ENCODE measurements at places on chromosomes 4 and X.
A peak's percentile ranks its signal among the peaks of the same experiment; 100 is the strongest.

- peak; percentile 47 for DNase-seq
Observed at GRCh38 chr4:174483792-174484191, 38.5 kb downstream of the HPGD start.

GRCh38 chr4:51895158-51895557, 52.2 kb downstream of the DCUN1D4 start:
- no peak for DNase-seq

- peak; percentile 89 for DNase-seq
Observed at GRCh38 chr4:149095811-149096210, 653.6 kb upstream of the NR3C2 start.

DNA sequence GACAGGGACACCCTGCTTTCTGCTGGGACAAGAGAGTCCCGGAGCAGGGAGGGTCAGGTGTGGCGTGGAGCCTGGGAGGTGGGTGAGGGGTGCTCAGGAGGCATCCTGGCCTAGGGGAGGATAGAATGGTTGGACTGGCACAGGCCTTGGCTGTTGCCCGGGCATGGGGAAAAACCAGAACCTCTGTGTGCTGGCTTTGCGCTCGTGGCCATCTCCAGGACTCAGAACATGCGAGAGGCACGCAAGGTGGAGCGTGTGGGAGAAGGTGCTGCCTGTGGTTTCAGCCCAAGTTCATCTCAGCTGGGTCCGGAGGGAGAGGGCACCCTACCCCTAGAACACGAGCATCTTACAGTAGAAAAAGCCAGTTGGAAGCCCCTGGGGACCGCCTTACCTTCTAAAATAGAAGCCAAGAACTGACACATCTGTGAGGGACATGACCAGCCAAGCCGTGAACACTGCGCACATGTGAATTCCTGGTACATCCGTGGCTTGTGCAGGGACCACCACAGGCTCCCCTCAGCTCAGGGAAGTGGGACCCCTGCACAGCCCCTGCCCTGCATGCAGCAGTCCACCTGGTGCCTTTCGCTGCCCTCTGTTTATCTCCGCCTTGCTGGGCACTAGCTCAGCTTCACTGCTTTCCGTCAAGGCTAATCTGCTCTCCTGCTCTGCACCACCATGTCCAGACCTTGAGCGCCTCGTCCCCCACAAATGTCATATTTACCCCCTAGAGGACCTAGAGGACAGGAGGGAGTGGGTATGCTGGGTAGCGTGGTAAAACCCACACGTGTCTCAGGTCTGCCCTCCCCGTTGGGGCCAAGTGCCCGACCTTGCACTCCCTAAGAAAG, 13.5 kb downstream of the MSANTD1 start:
- DNase-seq, result no peak

- no peak for DNase-seq
Observed at GRCh38 chr4:43481526-43481925, 589.0 kb downstream of the GRXCR1 start.

GRCh38 chrX:39473812-39474211, 623.9 kb downstream of the BCOR start:
- DNase-seq, result no peak

DNA sequence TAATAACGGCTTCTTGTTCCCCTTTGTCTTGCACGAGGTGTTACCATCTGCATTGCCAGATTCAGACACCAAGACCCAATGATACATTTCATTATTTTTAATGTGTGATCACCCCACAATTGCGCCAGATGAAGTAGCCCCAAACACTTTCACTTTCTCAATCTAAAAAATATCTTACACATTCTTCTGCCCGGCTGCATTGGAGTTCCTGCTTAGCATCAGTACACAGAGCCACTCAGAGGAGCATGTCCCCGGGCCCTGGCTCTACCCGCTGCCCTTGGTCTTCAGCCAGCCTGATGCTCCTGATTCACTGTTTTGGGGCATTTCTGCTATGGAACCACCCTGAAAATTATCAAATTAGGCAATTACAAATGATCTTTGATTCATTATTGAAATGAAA, 66.0 kb upstream of the TENM3 start:
- DNase-seq, result no peak

GRCh38 chr4:17272154-17272553, 239.7 kb downstream of the QDPR start:
- no peak for DNase-seq

- no peak for DNase-seq
Observed at GRCh38 chr4:99817309-99817890, 773 bp downstream of the DAPP1 start.
